Epithelial cell of prostate (primary cell): ENCODE measurements at places on chromosomes 11 and 22.
A peak's percentile ranks its signal among the peaks of the same experiment; 100 is the strongest.

GRCh38 chr11:30758946-30759504, 172.9 kb upstream of the MPPED2 start:
- no peak for DNase-seq

GRCh38 chr11:72102631-72102945, 509 bp downstream of the LAMTOR1 start:
- DNase-seq: no peak

- no peak for DNase-seq
Observed at GRCh38 chr22:19961201-19961580, 19.6 kb upstream of the TXNRD2 start.

DNA sequence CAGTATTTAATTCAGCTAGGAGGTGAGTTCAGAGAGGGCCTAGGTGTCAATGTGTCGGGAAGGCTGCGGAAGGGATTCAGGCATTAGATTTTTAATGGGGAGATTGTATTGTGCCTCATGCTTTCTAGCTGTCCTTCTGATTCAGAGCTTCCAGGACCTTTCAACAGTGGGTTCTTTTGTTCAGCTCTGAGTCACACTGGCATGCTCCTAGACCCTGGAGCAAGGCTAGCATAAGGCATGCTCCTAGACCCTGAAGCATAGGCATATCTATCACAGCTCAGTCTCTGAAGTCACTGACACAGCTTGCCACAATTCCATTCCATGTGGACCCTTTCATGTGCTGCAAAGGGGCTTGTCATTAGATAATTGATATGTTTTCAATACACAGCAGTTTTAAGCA, 396.9 kb downstream of the RAB38 start:
- no peak for DNase-seq

- DNase-seq: no peak
Observed at GRCh38 chr11:50098186-50098725, 65.6 kb downstream of the OR4C45 start.

DNA sequence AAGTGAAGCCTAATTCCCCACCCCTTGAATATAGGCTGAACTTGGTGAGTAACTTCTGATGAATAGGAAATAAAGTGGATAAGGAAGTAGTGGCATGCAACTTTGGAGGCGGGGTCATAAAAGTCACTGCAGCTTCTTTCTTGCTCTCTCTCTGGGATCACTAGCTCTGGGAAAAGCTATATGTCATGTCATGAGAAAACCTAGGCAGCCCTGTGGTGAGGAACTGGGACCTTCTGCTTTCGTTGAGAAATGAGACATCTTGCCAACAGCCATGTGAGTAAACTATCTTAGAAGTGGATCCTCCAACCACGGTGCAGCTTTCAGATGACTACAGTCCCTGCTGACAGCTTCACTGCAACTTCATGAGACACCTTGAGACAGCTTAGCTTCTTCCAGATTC, 15.7 kb downstream of the ZNF214 start:
- DNase-seq: peak; percentile 60

DNA sequence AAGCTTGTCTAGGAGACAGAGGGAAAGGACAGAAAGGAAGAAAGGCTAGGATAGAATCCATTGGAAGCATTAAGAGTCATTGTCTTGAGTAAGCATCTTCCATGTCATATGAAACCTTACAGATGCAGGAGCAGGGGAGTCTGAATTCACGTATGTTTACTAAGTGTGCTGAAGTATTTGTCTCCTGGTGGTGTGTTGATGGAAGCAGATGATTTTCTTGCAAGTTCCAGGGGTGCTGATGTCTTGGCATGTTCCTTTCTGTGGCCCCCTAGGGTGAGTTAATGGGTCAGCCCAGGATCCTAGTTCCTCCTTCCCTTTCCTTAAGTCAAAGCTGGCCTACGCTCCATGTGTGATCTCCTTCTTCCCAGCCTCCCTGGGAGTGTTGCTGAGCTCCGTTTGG, 110.2 kb downstream of the TEAD1 start:
- no peak for DNase-seq

DNA sequence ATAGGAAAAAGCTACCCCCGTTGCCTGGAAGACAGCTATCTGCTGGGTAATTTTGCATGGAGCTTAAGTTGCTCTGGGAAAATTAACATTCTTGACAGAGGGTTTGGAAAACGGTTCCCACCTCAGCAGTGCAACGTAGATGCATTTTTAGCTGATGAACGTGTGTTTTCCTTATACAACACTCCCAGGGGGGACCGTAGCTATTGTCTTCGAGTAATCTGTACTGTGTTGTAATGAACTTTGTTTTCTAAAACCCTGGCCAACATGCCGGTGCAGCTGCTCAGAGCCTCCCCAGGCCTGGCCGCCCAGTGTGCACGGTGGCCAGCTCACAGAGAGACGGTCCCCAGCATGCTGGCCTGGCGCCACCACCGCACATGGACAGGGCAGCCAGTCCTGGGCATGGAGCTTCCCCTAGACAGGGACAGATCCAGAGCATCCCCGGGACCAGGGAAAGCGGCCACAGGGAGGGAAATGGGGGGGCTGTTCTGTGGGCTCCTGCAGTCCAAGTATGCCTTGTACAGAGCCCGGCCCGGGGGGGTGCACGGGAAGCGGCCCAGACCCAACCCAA, 2.2 kb downstream of the TNNT3 start:
- no peak for DNase-seq

GRCh38 chr11:133029107-133029506, 503.2 kb downstream of the OPCML start:
- no peak for DNase-seq

- no peak for DNase-seq
Observed at GRCh38 chr22:33240888-33241475, 182.8 kb upstream of the SYN3 start.

DNA sequence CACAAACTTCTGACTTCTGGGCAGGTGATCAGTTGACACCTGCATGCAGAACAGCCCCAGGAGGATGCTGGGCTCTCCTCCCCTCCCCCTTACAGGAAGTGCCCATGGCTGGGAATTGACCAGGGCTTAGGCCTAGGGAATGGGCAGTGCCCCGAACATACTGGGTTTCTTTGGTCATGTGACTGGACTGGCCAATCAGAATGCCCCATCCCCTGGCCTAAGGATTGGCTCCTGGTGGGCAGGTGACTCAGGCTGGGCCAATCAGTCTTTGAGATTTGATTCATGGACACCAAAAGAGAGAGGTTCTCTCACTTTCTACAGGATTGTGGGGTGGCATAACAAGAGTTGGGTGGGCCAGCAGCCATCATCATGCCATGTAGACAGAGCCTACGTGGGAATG, 37.1 kb downstream of the MCM5 start:
- no peak for DNase-seq

GRCh38 chr11:116928845-116929244, 91.4 kb upstream of the APOA1 start:
- no peak for DNase-seq

DNA sequence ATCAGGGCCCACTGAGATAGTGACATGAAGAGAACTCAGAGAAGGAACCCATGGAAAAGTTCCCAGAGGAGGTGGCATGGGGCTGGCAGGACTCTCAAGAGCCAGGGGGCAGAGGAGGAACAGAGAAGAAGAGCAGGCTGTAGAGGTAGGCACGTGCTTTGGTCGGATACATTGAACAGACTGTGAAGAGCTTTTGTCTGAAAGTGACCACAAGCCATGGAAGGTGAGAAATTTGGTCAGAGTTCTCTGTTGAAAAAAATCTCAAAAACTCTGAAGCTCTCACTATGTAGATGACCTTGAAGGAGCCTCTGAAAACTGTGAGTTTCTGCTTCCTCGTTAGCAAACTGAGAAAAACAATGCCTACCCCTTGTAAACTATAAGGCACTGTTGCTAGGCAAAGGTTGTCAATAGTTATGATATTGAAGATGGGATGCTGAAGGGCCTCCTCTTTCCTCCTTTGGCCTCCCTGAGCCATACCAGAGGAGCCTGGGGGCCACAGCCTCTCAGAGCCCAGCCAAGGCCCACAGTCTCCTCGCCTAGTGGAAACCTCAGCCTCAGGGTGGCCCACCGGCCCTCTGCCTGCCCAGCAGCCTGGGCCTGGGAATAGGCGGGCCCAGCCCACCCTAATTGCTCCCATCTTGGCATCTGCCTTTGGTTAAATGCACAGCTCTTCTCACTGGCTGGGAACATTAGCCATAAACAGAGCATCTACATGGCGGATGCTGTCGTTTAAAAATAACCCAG, 415.7 kb downstream of the SOX6 start:
- no peak for DNase-seq

- no peak for DNase-seq
Observed at GRCh38 chr11:60164550-60165075, 18.3 kb downstream of the MS4A6A start.

GRCh38 chr11:13210424-13210823, 67.2 kb upstream of the BMAL1 start:
- no peak for DNase-seq

- no peak for DNase-seq
Observed at GRCh38 chr11:126282736-126283591, at the start of gene TIRAP. Gene TIRAP (plus strand): TSS chr11:126283093. CDS start chr11:126290895, 7,802 bp downstream.

DNA sequence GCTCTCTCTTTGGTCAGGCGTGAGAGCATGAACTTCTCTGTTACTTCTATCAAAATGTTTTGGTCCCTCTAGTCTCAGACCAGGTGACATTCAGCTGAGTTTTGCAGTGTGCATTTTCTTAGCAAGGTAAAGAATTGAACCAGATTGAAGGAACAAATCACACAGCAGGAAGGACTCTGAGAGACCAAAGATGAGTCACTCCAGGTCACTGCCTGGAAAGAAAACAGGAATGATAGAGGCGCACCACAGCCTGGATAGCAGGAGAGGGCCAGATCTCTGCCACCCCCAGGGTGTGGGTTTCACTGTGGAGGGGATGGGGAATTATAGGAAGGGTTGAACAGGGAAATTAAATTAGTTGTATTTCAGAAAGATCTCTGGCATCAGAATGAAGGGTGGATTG, 788.3 kb downstream of the NTM start:
- no peak for DNase-seq

- DNase-seq: no peak
Observed at GRCh38 chr11:19740586-19740985, 27.9 kb downstream of the NAV2 start.
